NCI-H2227 treated with DMSO at 0.1 percent for 48 hours (cell line): ENCODE measurements at places on chromosomes 16 and 17.

DNA sequence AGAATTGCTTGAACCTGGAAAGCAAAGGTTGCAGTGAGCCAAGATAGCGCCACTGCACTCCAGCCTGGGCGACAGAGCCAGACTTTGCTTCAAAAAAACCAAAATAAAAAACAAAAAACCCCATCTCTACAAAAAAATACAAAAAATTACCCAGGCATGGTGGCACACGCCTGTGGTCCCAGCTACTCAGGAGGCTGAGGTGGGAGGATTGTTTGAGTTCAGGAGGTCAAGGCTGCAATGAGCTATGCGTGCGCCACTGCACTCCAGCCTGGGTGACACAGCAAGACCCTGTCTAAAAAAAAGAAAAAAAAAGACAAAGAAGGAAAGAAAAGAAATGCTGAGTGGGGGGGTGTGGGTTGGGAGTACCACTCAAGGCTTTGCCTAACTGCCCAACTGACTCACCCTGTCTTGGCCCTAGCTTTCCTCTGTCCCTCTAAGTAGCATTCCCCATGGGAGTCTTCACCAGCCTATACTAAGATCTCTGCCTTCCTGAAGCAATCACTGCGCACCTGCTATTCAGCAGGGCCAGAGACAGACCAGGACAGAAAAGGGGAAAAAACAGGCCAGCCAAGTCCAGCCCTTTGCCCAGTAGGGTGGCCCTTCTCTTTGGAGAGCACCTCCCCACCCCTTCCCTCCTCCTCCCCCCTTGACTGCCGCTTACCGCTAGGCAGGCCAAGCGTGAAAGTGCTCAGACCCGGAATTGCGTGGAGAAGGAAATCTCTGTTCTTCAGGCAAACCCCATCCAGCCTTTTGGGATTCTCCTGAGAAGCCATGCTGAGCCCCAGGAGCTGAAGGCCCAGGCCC, 45.8 kb downstream of the RTN4RL1 start:
- DNase-seq = no peak

DNA sequence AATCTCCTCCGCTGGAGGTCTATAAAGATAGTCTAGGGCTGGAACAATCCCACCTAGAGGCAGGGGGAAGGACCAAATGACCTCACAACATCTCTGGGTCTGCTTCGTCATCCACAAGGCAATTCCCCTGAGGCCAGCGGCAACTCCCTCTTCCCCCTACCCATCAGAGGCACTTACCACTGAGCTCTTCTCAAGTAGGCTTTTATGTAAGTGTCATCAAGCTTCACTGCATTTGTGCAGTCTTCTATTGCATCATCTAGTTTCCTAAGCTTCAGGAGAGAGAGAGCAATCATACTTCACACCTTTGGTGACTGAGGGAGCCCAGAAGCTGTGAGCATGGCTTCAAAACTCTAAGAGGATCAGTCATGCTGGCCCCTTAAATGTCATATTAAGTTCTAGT, 21.0 kb downstream of the CNP start:
- no peak for DNase-seq

DNA sequence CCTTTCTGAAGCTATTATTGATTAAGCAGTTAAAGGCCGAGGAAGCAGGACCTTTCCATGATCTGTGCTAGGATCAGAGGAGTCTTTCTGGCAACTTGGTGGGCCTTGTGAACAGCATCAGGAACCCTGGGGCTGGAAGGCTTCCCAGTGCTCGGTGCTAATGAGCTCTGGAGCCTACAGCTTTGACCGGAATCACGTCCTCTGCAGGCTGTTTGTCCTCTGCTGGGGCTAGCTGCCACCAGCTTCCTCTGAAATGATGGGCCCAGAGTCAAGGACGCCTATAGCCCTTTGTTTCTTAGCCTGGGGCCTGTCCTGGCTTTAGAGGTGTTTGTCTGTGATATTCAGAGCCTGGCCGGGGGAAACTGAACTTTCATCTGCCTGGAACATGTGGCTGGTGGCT, 111.6 kb downstream of the SHISA9 start:
- no peak for DNase-seq

DNA sequence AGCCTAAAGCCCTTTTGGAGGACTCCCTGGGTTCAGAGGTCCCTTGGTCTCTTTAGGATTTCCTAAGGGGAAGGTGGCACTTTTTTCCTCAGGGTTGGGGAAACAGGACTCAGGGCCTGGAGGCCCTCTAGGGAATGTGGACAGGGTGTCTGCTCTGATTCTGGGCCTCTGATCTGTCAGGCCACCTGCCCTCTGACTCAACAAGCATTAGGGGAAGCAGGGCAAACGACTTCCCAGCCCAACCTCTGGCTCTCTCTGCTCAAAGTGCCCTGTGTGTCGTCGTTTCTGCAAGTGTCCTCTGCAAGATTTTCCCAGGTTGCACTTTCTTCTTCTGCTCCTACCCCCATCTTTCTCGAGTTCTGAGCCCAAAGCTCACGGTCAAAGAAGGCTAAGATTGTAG, 6.6 kb upstream of the IGFBP4 start:
- no peak for DNase-seq

DNA sequence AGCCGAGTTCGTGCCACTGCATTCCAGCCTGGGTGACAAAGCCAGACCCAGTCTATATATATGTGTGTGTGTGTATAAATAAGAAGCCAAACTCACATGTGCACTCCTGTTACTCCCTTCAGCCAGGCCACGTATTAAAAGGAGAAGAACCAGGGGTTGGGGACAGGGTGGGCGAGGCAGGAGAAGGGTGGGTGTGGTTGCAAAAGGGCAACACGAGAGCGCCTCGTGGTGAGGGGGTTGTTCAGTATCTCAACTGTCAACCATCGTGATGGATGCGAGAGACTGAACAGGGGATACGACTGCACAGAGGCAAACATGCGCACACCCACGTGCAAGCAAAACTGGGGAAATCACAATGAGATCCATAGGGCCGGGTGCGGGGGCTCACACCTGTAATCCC, 54.9 kb downstream of the ABCC6 start:
- DNase-seq = no peak

GRCh38 chr17:83119987-83120864, 40.8 kb downstream of the METRNL start:
- DNase-seq = no peak

GRCh38 chr16:68230956-68231355, 5.0 kb downstream of the ESRP2 start:
- DNase-seq = no peak
